Head of caudate nucleus (tissue), 42 donors: ENCODE measurements at places on chromosomes 16 and 17.

GRCh38 chr17:77285594-77286390 lies 145.0 kb downstream of the SEC14L1 start:
- peak; percentile 42 for DNase-seq

GRCh38 chr16:89009343-89010209 lies 32.6 kb upstream of the CBFA2T3 start:
- no peak for DNase-seq

DNA sequence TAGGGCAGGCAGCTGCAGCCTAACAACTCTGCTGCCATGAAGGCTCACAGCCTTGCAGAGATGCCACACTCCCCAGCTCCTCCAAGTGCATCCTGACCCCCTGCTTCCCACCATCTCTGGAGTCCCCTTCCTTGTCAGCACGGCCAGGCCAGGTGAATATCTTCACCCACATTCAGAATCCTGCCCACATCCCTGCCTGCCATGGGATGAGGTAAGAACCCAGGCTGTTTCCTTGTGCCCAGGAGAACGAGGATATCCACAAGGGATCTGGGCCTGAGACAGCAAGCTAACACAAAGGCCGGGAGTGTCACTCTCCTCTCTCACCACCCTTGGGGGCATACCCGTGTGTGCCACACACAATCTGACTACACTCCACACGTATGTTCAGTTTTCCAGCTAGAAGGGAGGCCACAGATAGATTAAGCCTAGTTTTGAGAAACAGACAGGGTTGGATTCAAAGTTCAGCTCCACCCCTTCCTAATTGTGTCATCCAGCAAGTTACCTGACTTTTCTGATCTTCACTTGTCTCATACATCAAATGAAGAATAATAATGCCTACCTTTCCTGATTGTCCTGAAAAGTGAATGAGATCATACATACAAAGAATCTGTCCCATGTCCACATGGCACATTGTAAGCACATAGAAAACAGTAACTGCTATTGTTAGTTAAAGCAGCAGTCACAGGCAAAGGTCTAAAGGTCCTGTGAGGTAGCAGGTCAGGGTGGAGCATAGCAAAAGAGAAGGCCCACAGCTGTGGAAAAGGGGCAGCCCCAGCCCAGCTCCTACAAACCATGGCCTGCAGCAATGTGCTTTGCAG lies 17.4 kb upstream of the SUPT4H1 start:
- DNase-seq = no peak

- no peak for DNase-seq
Observed at GRCh38 chr17:50813583-50813982, 21.8 kb upstream of the WFIKKN2 start.

DNA sequence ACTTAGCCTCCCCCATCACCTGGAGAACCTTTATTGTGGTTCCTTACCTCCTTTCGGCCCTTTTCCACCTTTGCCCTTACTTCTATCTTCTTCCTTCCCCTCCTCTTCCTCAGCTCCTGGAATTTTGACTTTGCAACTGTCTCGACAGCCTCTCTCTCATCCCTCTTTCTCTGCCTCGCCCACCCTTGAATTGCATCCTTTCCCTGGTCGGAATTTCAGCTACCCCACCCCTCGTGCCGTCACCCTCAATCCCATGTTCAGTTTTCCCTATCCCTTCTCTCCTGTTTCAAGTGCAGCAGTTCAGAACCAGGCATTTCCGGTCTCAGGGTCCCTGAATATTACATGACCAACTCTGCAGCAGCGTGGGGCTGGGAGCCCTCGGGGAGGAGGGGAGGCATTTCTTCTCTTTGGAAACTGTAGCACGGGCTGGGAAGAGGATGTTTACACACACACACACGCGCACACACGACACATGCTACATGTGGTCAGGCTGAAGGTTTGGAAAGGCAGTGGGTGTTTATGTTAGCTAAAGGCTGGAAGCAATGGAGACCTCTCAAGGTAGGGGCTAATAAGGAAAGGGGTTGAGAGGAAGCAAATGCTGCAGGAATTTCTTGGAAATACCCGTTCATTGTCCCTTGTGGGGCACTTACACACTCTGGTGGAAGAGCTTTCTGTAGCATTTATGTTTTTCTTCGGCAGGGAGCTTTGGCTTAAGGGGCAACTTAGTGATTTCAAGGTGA lies 971 bp downstream of the MINK1 start:
- no peak for DNase-seq

DNA sequence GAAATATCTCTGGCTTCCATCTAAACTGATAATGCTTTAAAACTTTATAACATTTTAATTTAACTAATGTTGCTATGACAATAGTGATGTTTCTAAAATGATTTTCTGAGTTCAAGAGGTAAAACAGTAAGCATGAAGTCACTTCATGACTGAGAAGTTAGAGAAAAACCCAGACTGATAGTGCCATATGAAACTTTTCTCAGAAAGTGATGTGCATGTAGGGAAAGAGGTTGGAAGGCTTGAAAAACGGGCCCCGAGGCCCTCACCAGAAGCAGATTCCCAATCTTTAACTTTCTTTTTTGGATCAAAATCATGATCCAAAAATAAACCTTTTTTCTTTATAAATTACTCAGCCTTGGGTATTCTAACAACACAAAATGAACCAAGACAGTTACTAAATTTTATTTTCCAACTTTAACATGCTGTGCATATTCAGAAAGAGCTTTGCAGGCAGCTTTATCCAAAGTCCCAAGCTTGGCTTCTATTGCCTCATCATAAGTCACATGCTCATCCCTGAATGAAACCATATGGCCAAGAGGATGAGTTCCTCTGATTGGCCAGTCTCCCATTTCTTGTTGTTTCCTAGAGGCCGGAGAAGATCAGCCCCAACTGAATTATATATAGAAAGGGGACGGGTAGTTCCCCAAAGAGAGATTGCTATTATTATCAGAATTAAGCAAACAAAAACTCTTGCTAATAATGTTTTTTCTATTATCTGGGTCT lies 357.6 kb upstream of the SALL1 start:
- no peak for DNase-seq

DNA sequence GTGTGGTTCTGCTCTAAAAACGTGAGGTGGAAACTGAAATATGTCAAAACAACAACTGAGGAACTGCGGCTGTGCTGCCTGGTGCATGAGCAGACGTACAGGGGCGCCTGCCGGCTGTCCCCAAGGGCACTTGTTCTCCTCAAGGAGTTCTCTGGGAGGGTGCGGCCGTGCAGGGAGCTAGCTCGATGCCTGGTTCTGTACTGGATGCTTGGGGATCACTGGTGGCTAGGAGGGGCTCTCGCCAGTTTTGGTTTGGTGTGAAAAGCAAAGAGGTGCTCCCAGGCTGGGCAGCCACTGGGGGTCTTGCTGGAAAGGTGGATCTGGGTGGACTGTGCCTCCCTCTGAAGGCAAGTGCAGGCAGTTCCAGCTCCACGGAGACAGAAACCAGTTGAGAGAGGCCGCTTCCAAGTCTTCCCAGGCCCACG lies 41.9 kb upstream of the ATP2A3 start:
- no peak for DNase-seq

DNA sequence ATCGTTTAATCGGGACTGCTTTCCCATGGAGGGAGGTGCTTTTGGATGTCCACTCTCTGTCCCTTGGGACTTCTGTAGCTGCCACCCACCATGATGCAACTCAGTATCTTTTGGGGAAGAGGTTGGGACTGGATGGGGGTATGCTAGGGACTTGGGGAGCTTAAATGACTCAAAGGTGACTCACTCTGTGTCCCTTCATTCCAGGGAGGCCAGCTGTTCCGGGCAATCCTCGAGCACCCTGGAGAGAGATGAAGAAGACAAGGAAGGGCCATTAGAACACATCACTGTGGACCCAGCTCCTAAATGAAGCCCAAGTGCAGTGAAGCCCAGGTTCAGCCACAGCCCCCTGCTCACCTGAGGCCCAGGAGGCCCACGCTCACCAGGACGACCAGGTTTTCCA lies 4.6 kb downstream of the COL1A1 start:
- no peak for DNase-seq

GRCh38 chr17:37813751-37814150 lies 68.9 kb upstream of the HNF1B start:
- peak; percentile 26 for DNase-seq

DNA sequence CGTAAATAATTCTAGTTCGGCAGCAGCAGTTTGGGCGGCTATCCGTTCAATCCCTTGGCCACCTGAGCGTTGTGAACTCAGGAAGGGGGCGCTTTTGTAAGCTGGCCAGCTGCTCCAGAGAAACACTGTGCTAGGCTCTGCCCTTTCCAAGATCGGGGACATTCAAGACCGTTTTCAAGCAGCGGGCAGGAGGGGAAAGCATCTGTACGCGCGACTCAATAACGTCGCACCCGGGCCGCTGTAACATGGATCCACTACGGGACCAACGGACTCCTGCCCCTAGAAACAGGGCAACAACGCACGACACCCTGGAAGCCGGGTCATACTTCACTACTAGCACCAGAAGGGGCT lies 463 bp downstream of the TOP2A start:
- DNase-seq = no peak

DNA sequence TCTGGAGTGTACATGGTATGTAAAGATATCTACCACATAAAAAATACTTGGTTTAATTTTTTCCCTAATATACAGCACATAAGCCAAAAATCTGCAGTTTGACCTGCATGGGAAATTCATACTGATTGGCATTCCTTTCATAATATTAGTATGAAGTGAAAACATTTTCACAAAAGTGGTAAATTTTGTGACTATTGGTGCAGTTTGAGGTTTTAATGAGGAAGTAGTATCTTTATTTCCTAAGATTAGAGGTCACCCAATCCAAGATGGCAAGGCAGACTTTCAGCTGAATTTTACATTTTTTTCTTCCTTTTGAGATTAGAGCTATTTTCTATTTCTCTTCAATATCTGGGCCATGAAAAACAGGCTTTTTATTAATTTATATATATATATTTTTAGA lies 21.2 kb downstream of the METTL9 start:
- no peak for DNase-seq

DNA sequence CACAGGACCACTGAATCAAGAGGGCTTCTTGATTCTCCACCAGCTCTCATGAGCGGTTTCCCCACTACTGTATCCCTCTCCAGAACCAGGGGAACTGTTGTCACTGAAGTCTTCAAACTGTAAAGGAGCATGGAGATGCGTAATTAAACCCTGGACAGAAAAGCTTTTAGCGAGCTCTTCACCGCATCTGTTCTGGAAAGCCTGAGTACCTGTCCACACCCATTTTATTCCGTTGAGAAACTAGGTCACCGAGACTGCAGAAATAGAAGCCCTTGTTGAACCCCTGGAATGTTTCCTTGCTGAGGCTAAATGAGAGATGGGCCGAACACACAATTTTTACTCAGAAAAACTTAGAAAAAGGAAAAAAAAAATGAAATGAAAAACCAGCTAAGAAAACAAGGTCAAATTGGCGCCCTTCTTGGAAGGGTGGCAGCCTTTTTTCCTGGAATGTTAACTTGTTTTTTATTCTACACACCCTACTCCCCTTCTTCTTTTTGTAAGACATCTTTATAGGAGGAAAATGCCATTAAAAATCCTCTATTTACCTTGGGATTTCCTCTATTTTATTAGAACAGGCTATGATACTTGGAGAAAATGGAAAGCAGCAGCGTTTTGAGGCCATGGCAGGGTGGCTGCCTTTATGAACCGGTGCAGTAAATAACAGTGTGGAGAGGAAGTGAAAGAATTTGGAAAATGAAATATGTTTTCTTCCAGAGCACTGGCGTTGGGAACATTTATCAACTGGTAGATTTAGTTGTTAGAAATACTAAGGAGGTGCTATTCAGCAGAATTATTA lies 52.6 kb upstream of the CRISPLD2 start:
- no peak for DNase-seq

DNA sequence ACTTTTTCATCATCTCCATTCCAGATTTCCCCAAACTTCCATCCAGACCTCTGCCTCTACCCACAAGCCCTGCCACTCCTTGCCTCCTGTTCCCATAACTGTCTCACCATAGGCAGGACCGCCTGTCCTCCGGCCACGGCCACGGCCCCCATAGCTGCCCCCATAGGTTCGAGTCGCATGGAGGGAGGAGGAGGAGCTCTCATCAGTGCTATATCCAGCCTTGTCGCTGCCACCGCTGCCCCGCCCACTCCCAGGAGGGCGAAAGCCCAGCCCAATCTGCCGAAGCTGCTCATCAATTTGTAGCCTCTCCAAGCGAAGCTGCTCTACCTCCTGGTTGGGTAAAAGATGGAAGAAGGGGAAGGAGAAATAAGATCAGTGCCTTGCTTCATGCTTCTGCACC lies 3.4 kb upstream of the SOX15 start:
- DNase-seq = no peak

DNA sequence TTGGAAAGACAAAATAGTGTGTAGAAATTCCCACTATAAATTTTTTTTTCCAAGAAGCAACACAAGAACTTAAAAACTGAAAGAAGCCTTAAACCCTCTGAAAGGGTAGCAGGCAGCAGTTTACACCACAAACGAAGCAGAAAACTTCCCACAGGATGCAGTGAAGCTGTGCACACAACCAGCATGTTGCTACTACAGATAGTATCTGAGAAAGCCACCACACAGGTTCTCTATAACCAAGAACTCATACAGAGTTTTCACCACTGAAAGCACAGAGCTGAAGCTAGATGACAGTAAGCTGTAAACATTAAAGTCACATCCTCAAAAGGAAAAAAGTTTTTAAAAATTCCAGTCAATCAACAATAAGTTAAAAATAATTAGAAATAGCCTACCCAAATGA lies 333.6 kb upstream of the MON1B start:
- DNase-seq = no peak

DNA sequence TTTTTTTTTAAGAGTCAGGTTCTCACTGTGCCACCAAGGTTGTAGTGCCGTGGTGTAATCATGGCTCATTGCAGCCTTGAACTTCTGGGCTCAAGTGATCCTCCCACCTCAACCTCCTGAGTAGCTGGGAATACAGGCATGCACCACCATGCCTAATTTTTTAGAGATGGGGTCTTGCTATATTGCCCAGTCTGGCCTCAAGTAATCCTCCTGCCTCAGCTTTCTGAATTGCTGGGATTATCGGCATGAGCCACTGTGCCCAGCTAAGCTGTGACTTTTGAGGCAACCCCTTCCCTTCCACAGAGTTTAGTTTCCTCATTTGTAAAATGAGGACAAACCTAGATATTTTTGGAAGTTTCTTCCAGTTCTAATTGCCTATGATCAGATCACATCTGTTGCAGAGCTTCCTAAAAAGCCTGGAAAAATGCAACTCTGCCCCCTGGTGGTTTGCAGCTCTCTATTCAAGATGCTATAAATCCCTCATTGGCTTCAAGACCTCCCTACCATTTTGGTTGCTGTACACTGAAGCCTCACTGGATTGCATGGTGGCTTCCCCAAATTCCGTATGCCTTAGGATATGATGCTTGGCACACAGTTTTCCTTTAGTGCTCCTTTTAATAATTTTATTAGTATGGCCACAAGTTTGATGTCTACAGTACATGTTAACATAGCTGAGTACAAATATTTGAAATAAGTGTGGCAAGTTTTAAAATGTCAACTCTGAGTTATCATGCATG lies 19.3 kb downstream of the GDE1 start:
- peak; percentile 85 for DNase-seq

DNA sequence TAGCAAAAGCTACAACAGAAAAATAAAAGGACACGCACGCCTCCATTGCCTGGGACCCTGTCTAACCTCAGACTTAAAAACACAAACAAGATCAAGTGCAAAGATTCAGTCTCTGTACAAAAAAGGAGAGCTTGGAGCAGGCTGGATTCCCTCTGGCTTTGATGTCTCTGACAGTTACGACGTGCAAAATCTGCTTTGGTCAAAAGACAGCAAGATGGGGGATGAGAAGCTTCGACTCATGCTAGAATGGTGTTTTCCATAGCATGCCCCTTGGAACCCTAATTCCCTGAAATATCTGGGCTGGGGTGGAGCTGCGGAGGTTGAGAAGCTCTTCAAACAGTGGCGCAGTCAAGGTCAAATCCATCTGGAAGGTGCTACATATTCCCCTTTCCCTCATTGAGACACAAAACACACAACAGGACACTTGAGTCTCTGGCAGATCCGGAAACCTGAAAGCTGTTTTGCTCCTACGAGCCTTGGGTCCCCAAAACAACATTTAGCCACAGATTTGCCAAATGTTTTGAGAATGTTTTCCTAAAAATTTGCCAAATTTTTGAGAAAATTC lies 9.1 kb downstream of the MYH11 start:
- DNase-seq = no peak
